Activated T-helper 1 cell treated with Interleukin-2 at 50 U/mL for 16 hours (primary cell): ENCODE measurements at places on chromosomes 12 and 14.

DNA sequence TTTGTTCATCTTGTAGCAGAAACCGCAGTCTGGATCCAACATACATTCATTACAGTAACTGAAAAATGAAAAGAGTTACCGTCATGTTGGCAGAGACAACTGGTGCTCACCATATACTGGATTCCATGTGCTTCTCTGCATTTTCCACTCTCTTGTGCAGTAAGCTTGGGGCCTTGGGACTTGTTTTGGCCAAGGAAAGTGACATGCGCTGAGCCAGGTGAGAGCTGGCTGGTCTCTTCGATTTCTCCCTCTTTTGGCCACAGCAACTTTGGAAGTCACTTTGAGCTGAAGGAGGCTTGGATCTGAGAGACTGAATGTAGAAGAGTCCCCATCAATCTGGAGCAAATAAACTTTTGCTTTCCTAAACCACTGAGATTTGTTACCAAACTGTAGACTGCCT, 210.6 kb upstream of the ABCD2 start:
- DNase-seq = no peak

GRCh38 chr14:106657460-106657859, 1131.1 kb downstream of the TMEM121 start:
- peak; percentile 33 for DNase-seq

- DNase-seq = no peak
These were observed 205.1 kb upstream of the ABCD2 start for GRCh38 chr12:39824505-39825212.

GRCh38 chr14:75262641-75263040, 16.0 kb upstream of the FOS start:
- DNase-seq = no peak

DNA sequence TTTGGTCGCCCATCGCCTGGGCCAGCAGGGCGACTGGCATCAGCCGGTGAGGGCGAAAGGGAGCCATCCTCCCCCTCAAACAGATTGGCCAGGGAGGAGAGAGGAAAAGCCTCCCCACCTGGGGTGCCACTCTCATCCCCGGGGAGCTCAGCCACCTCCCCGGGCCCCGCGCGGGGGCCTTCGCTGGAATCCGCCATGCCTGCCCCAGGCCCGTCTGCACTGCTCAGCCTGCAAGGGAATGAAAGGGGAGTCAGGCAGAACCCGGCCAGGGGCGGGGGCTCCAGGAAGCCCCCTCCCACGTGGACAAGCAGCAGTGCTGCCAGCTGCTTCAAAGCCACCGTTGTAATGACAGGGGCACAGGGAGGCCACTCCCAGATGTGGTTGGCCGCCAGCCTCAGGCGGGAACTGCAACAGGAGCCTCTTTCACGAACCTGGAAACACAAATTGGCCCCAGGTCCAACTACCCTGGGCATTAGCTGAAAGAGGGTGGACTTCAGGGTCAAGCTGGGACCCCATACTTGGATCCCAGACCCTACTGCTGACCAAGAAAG, 18.5 kb downstream of the TRPV4 start:
- DNase-seq = no peak

- DNase-seq = no peak
These were observed 899 bp upstream of the COL2A1 start for GRCh38 chr12:48005001-48005749.

GRCh38 chr12:131984334-131984733, 34.6 kb downstream of the EP400 start:
- no peak for DNase-seq

DNA sequence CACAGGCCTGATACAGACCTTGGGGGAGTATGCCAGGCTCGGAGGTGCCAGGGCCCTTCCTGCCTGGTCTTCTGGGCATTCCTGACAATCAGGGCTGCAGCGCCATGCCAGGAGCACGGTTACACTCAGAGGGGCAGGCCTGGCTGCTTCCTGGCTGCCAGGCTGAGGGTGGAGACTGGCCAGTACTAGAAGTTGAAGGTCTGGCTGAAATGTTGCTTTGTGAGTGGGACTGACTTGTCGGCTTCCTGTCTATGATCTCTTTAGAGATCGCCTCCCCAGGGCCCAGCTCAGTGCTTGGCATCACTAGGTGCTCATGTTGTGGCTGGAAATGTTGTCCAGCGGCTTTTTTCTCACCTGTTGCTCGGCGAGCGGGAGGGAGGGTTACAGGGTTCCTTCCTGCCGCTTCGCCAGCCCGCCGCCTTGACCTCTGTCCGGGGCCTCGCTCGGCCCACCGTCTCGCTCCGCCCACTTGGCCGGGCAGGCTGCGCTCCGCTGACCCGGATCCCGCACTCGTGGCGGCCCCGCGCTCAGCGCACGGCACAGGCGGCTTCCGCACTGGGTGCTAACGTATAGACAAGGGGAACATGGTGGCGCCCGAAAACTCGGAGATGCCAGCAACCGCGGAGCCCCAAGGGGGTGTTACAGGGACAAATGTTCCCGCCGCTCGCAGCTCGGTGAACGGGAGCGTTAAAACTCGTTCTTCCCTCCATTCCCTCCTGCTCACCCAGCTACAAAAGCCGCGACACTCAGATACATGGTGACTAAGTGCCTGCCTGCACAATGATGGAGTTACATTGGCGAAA, 32.6 kb downstream of the PAPLN start:
- no peak for DNase-seq

GRCh38 chr12:80056845-80057244, 42.5 kb upstream of the OTOGL start:
- DNase-seq = no peak

- DNase-seq = no peak
These were observed 220.7 kb downstream of the NOVA1 start for GRCh38 chr14:26377150-26377549.

DNA sequence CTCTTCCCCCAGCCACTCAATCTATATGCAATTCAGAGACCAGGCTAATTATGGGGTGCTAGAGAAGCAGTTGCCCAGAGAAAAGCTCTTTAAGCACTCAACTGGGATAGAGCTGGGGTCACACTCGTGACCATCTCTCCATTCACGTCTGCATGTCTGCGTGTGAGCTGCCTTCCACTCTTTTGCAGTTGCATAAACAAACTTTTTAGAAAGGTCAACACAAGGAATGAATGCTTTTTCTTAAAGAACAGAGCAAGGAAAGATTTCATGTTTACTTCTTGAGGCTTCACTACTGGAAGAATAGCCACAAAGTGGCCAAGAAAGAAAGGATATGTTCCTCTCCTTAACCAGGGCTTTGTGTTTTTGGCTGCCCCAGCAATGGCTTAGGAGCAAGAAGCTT, 151.1 kb downstream of the SAMD4A start:
- DNase-seq = no peak
